Stimulated activated CD8-positive, alpha-beta memory T cell treated with anti-CD3 and anti-CD28 coated beads, Interleukin-2, amount 100 ng/mL, for 1 hour (primary cell): ENCODE measurements at places on chromosomes 12 and 14.

DNA sequence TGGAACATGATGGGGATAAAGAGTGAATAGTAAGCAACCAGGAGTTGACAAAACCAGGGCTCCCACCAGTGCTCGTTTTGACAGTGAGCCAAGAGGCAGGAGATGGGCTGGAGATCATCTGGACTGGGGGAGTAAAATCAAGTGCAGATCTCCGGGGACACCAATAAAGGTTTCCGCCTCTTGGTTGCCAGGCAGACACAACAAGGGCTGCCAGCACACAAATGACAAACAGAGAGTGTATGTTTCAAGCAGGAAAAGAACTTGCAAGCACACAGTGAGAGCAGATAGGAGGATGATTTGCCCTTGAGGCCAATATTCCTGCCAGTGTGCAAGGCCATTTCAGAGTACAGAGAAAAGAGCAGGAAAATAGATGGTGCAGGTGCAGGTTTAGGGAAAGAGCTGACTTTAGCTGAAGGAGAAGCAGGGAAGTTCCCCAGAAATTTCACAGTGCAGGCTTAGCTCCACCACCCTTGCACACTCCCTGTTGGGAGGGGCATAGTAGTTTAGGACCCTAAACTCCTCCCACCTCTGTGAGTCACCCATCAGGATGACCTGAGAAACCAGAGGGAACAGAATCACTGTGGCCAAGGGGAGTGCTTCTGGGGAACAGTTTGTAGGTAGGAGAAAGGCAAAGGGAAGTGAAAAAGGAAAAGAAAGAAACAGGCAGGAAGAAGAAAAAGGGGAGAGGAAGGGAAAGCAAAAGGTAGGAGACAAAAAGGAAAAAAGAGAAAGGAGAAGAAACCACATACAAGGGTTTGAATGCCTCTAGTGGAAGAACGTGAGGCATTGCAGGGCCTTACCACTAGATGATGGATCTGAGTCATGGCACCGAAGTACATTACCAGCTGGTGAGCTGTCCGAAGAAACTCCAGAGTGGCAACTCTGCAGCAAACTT, 404.4 kb downstream of the SLC6A15 start:
- DNase-seq = no peak

DNA sequence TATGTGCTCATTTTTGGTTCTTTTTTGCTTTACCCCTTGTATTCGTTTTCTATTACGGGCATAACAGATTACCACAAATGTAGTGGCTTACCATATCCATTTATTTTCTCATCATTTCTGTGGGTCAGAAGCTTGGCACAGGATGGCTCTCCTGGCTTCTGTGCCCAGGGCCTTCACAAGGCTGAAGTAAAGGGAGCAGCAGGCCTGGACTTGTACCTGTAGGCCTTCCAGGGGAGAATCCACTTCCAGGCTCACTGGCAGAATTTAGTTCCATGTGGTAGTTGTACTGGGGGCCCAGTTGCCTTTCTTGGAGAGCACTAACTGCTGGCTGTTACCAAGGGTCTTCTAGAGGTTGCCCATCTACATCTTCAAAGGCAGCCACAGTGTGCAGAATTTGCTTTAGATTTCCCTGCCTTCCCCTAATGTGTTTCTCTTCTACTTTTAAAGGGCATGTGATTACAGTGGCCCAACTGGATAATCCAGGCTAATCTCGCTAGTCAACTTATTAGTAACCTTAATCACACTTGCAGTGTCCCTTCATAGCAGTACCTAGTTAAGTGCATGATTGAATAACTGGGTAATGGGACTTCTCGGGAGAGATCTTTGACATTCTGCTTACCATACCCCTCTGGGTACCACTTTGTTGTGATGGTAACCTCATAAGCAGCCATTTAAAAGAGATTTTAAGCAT, 67.0 kb downstream of the CRADD start:
- no peak for DNase-seq

- DNase-seq = no peak
Measured at GRCh38 chr14:23512156-23512555, 39.4 kb downstream of the ZFHX2 start.

DNA sequence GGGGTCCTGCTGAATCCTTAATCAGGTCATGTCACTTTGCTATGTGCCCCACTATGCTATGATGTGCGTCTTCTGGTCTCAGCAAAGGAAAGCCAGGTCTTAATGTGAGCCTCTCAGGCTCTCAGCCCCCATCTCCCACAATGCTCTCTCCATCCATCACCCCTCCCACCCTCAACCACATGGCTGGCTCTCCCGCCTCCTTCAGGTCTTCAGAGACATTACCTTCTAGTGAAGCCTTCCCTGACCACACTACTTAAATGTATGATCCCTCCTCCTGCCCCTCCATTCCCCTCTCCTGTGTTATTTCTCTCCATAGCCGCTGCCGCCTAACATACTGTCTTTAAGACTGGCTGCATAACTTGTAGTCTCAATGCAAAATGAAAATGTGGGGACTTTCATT, 50.5 kb downstream of the KRT80 start:
- no peak for DNase-seq

DNA sequence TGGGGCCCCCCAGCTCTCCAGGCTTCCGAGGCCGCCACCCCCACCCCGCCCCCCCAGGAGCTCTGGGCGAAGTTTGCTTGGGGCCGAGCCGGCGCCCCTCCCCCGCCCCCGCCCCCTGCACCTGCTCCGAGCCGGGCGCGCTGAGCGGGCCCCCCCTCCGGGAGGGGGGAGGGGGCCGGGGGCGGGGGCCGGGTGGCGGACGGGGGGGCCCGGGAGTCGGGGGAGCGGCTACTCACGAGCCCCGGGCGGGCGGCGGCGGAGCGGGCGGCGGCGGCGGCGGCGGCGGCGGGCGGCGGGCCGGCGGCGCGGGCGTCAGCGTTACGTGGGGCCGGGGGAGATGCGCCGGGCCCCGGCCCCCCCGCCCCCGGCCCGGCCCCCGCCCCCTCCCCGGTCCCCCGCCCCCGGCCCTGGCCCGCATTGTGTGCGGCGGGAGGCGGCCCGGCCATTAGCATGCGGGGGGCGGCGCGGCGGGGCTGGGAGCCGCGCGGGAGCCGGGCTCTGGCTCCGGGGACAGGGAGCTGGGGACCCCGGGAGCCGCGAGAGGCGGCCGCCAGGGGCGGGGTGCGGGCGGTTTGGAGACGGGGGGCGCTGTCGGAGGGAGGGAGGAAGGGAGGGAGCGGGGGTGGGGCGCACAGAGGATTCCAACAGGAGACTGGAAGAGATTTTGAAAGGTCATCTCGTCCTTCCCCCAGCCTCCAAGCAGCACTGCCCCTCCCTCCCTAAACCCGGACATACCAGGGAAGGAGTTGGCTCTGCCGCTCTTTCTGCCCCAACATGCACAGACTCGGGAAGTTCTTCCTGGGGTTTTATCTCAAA, at the start of gene ZNF219:
TSS of gene ZNF219 (minus strand) at position 580 of the 816 bp plus-strand sequence. CDS start 5,064 bp downstream, outside the sequence.
- no peak for DNase-seq

- DNase-seq = no peak
Measured at GRCh38 chr14:51648296-51648695, 3.4 kb upstream of the FRMD6 start.

DNA sequence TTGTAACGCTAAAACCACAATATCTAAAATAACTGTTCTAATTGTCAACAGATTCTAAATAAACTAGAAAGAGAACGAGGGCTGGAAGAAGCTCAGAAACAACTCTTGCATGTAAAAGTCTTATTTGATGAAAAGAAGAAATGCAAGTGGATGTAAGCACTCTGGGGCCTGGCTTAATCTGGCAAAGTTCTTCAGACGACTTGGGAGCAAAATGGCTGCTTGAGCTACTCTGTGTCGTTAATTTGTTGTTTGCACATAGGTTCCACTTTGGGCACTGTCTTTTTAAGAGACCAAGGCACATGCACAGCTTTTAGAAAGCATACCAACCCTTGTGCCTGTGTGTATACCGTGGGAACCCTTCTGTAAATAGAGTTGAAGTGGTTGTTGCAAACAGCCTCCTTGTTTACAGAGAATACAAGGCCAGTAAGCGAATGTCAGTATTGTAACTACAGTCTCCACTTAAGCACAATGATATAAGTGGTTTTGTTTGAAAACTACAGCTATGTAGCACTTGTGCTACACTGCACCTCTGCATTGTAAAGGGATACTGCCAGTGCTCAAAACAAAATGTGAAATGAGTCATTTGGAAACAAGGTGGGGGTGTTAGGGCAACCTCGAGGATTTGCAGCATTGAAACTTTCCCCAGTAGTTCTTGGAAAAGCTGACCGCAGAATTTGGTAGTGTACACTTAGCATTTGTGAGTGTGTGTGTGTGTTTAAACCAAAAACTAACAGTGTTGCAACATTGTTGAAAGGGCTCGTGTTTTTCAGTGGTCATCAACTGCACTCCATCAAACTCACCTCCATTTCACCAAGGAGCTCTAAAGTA, 154.3 kb downstream of the CEP83 start:
- no peak for DNase-seq

GRCh38 chr12:639566-639965, 23.7 kb downstream of the NINJ2 start:
- no peak for DNase-seq

- DNase-seq = no peak
Measured at GRCh38 chr12:13253966-13254760, 57.6 kb downstream of the EMP1 start.

GRCh38 chr14:67852926-67853604, 33.5 kb downstream of the RAD51B start:
- no peak for DNase-seq

DNA sequence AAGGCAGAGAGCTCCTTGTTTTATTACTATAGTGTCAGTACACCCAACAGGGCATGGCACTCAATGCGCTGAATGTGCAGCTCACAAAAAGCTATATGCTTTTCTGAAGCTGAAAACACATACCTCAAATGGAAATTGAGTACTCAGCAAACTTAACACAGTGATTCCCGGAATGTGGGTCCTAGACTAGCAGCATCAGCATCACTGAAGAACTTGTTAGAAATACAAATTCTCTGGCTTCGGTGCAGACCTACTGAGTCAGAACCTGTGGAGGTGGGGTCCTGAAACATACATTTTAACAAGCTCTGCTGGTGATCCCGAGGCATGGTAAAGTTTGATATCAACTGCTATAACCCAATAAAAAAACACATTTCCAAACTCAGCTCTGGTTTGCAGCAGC, 14.9 kb downstream of the RERG start:
- no peak for DNase-seq

- DNase-seq = no peak
Measured at GRCh38 chr14:21631084-21631483, 3.7 kb downstream of the OR10G2 start.

DNA sequence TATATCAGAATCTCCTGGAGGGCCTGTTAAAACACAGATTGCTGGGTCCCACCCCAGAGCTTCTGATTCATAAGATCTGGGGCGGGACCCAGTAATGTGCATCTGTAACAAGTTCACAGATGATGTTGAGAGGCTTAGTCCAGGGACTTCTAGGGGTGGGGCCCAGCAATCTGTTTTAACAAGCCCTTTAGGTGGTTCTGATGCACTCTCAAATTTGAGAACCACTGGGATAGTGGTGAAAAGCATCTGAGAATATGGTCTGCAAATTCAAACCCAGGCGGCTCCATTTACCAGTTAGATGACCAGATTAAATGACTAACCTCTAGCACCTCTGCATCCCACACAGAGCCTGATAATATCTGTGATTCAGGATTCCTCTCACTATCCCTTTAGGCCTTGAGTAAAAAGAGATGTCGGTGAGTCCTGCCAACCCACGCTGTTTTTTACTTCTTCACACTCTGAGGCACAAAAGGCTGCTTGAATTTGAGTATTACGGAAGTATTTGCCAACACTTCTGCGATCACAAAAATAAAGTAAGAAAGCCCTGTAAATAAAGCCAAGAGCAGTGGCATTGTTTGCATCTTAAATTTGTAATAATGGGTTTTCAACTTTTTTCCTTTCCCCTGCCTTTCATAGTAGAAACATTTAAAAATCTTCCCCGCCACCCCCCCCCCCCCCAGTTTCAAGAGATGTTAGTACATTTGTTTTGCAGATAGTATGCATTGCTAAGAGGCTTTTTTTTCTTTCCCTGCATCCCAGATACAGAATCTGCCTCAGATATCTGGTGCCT, 1.8 kb upstream of the FRS2 start:
- DNase-seq = no peak

DNA sequence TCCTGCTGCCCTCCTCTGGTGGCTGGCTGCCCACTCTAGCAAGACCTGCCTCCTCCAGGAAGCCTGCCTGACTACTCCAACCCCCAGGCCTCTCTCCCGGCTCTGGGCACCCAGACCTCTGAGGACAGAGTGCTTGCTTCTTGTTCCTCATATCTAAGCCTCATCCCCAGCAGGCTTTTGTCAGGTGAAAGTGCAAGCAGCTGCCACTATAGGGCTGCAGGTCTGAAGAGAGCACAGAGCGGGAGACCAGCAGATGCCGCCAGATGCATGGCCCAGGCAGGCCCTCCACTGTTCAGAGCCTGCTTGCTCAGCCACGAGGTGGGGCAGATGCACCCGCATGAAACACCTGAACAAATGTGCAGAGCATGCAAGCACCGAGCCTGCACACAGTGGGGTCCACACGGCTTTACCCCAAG, 73.0 kb downstream of the SERPINA3 start:
- DNase-seq = no peak

GRCh38 chr12:8697476-8698131, at the start of gene RIMKLB:
Gene RIMKLB (plus strand): TSS chr12:8697991. CDS start chr12:8713867, 15,876 bp downstream.
- DNase-seq = peak; percentile 69

GRCh38 chr12:131773582-131774221, 54.5 kb upstream of the MMP17 start:
- no peak for DNase-seq

DNA sequence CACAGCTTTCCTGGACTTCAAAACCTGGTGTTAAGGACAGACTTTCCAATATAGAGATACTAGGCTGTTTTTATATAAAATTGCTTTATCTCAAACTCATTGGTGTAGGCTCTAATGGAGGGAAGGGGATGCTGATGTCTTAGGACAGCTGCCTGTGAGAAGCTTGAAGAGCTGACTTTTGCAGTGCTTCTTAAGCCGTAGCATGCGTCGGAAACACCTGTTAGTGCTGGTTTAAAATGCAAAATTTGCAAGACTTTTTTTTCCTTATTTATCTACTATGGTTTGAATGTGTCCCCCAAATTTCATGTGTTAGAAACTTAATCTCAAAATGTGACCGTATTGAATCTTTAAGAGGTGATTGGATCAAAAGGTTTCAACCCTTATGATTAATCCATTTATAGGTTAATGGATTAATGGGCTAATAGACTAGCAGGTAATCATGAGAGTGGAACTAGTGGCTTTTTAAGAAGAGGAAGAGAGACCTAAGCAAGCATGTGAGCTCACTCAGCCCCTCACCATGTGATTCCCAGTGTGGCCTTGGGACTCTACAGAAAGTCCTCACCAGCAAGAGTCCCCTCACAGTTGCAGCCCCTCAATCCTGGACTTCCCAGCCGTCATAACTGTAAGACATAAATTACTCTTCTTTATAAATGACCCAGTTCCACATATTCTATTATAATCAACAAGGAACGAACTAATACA, 60.9 kb upstream of the FUT8 start:
- DNase-seq = no peak

- no peak for DNase-seq
Measured at GRCh38 chr14:24395609-24396582, 2.9 kb upstream of the NYNRIN start.

- DNase-seq = no peak
Measured at GRCh38 chr14:63299351-63300110, 19.2 kb downstream of the GPHB5 start.

GRCh38 chr14:75333606-75334548, 55.2 kb downstream of the FOS start:
- peak; percentile 17 for DNase-seq
